HepG2 (cell line): ENCODE measurements at places on chromosomes 16 and 17. TPM values are rescaled to one million over a fixed set of nuclear protein-coding genes. Genes with fewer than 3 reads are reported as not detected.

The MT4 gene
- polyA plus RNA-seq: not detected in 2 replicates

The KRT20 gene
- polyA plus RNA-seq: 0.20 and 1.0 TPM in 2 replicates

The TGFB1I1 gene
- 2.9 TPM in 2 replicates for polyA plus RNA-seq

The KCNAB3 gene
- 0.88 and 0.95 TPM in 2 replicates for polyA plus RNA-seq

- no peak for DNase-seq
These were observed 133.5 kb upstream of the FOXF1 start for GRCh38 chr16:86376837-86377236.

DNA sequence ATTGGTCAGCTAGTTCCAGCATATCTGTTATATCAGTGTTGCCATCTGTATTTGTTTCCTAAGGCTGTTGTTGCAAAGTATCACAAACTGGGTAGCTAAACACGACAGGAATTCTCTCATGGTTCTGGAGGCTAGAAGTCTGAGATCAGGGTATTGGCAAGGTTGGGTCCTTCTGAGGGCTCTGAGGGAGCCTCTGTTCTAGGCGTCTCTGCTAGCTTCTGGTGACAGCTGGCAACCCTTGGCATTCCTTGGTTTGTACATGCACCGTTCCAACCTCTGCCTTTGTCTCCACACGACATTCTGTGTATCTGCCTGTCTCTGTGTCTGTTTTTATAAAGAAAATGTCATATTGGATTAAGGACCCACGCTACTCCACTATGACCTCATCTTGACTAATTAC lies 219.9 kb upstream of the NLRP1 start:
- DNase-seq: no peak

GRCh38 chr17:67420994-67421393 lies 43.9 kb downstream of the PITPNC1 start:
- DNase-seq: no peak

- no peak for DNase-seq
These were observed 2.5 kb downstream of the GRIN2C start for GRCh38 chr17:74857191-74857590.

DNA sequence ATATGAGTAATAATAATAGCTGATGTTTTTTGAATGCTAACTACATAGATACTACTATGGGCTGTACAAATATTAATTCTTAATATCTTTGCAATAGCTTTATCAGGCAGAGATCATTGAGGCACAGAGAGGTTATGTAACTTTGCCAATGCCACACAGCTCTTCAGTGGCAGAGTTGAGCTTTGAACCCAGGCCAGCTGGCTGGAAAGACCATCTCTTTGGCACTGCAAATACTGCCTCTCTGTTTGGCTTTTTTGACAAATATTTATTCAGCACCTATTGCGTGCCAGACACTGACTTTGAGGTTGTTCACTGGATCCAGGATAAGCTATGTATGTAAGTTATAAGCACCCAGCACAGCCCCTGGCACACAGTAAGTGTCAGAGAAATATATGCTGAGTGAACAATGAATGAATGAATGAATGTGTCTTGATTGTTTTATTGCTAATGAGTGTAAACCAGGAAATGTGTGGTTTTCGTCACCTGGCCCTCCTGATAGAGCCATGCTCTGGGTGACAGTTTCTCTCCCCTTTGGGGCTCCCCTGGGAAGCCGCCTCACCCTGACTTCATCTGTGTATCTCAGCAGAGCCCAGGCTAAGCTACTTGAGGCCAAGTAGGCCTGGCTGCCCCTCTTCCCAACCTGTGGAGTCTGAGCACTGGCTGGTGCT lies 2.5 kb downstream of the AQP8 start:
- DNase-seq: peak; percentile 54

DNA sequence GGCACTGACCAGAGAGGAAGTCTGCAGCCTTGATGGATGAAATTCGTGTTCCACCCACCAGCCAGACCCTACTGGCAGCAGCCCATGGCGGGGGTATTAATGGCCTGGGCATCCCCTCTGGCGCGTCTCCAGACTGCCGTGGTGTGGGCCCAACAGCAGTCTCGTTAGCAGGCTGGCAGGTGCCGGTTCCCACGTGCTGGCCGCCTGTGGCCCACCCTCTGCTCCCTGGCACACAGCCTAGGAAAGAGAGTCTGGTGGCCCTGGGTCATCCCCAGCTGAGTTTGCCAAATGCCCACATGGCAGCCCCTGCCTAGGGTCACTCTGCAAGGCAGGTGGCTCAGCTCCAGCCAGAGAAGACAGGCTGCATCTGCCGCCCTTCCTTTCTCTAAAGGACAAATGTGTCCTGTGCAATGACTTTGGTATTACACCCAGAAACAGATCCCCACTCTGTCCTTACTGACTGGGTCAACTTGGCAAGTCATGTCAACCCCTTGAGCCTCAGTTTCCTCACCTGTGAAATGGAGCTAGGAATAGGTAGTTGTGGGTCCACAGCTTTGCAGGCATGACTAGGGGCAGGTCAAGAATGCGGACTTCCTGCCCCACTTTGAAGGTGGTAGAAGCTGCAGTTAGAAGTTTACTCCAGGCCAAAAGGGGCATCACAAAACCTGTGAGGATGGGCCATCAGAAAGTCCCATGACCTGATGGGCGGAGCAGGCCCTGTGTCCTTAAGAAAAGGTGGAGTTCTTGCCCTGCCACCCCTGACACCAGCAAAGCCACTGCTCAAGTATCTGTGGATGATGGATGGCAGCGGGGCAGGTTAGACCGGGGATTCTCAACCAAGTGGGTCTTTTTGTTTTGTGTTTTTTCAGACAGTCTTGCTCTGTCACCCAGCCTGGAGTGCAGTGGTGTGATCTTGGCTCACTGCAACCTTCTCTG lies 76.6 kb downstream of the ABCC6 start:
- DNase-seq: no peak

DNA sequence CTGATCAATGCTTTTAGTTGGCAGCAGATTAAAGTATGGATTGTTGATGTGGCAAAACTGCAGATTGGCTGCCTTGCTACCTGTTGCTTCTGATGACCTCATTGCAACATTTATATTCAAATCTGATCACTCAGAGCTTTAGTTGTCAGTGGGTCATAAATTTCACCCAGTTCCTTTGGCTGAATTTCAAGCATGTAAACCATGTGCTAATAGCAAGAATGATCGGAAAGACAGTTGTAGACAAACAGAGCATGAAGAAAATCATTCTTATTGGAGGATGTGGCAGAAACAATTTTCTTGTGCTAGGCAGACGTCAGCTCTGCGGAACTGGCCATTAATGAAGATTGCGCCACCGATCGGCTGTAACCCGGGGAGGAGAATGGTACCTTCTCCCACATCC lies 346.6 kb upstream of the EEF2KMT start:
- no peak for DNase-seq

- no peak for DNase-seq
These were observed 53.1 kb downstream of the METRNL start for GRCh38 chr17:83132251-83133081.

GRCh38 chr17:56298846-56299245 lies 145.6 kb downstream of the ANKFN1 start:
- no peak for DNase-seq

DNA sequence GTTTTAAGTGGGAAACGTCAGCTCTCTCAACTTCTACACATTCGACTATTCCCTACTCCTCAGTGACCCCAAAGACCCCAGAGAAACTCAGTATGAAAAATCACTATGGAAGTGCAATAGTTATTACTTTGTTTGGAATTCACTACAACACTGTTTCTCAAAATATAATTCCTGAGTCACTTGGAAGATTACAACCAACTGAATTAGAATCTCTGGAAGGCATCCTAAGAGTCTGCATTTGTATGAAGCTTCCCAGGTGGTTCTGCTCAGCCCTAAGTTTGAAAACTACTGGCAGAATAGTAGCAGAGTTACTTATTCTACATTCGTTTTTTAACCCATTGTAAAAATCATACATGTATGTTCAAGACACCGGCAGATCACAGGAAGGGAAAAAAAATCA lies 525.6 kb downstream of the MAF start:
- DNase-seq: no peak

DNA sequence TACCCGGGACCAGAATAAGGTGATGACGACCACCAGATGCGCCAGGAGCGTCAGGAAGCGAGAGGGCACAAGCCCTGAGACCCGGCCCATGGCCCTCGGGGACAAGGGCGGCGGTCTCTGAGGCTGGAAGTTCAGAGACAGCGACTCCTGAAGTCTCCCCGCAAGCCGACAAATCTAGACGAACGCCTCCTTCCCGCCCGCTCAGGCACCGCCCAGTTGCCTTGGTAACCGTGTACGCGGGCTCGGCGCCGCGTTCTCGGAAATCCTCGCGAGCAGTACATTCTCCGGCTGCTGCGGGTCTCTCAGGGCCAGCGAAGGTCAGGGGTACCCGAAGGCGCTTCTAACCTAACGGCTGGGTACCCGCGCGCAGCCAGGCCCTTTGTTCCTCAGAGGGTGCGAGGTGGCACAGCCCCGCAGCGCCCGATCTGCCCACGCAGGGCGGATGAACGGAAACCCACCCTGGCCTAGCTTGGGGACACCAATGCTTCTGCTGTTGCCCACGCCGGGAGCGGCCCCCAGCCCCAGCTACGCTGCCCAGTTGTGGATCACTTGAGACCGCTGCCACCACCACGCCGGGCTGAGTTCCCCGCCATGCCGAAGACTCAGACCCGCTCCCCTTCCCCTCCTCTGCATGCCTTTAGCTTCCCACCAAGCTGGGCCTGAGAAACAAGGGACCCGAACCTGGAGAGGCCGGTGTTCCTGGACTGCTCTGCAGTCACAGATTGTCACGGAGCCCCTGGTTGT lies at the start of gene TMEM107:
Gene TMEM107, minus strand, starts transcription at position 184 of the 744 bp plus-strand sequence. Its CDS starts 94 bp downstream, at position 90.
- peak; percentile 80 for DNase-seq

DNA sequence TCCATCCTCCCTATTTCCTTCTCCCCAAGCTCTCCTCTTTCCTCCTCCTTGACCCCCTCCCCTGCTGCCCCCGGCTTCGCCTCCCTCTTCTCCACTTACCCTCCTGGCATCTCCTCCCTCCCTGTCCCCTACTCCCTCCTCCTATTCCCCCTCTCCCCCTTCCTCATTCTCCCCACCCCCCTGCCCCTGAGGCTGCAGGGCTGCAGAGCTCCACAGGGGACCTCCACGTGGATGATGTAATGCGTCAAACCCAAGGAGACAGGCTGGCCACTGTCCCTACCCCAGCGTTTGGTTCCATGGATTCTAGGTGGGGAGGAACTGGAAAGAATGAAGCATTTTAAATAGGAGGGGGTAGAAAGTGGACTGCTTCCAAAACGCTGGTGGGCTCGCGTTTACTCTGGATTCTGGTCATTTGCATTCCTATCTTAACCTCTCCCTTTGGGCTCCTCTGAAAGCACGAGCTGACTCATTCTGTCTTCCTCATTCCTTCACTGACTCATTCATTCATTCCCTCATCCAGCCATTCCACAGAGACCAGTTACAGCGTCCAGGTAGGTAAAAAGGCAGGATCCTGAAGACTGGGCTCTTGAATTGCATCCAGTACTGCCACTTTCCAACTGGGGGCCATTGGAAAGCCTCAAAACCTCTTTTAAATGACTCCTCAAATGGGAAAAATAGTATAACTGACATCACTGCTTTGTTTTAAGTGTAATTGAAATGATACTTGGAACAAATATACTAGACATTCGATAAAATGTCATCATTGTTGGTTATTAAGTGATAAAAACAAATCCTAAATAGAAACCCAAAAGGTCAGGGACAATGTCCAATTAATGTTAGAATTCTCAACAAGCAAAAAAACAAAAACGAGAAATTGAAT lies 943 bp upstream of the COTL1 start:
- DNase-seq: peak; percentile 65

- no peak for DNase-seq
These were observed 530 bp downstream of the PCGF2 start for GRCh38 chr17:38747463-38748148.

DNA sequence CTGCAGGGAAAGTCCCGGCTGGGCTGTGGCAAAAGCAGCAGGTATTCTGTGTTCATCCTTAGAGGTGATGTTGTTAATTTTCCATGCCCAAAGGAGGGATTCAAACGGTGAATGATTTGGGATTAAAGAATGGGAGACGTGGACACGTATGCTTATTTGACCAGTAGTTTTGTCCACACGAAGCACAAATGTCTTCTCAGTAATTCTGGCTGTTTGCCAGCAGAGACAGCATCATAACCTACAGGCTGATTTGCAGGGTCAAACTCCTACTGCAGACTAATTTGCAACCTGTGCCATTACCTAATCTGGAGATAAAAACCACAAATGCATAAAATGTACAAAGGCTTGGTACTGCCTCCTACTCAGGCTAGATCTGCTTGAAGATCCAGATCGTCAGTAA lies 14.1 kb downstream of the MTHFSD start:
- no peak for DNase-seq

GRCh38 chr17:76447931-76448652 lies 4.9 kb downstream of the UBE2O start:
- no peak for DNase-seq
